ENCODE measurements at places on chromosomes 5 and 9.

DNA sequence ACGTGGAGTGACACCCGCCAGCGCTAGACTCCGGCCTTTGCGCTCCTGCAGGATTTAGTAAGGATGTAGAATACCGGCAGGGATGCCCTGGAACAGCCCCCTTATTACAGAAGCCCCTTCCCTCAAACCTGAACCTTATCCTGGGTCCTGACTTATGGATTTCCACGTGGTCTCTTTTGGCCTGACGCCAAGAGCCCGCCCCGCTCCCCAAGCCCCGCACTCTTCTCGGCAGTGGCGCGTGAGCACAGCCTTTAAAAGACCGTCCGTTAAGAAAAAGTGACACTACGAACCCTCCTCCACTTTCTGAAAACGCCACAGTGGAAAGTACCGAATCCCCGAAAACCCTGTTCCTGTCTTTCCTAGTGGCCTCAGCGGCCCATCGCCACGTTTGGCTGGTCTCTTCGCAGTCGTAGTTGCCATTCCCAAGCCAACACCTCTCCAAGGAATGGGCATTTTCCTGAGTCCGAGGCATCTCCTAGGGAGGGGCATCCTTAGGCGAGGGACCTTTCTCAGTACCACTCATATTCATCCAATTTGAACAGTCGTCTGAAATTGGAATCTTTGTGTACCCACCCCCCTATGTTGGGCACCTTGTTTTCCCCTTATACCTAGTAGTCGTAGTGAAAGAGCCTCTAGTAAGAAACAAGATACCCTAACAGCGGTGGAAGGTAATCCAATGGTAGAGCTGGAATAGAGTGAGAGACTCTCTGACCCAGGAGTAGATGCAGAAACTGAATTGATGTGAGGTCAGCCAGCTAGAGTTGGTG lies 732 bp upstream of the MCIDAS start:
- DNase-seq: no peak

GRCh38 chr5:51381761-51382474 lies 1.3 kb upstream of the ISL1 start:
- no peak for DNase-seq

- DNase-seq: no peak
Observed at GRCh38 chr5:119484884-119485283, 32.6 kb downstream of the HSD17B4 start.

- DNase-seq: no peak
Observed at GRCh38 chr9:77614645-77615044, 33.5 kb downstream of the GNA14 start.

GRCh38 chr9:110007477-110008270 lies 200.3 kb downstream of the C9orf152 start:
- no peak for DNase-seq

GRCh38 chr5:150527808-150528207 lies 19.9 kb downstream of the NDST1 start:
- no peak for DNase-seq

DNA sequence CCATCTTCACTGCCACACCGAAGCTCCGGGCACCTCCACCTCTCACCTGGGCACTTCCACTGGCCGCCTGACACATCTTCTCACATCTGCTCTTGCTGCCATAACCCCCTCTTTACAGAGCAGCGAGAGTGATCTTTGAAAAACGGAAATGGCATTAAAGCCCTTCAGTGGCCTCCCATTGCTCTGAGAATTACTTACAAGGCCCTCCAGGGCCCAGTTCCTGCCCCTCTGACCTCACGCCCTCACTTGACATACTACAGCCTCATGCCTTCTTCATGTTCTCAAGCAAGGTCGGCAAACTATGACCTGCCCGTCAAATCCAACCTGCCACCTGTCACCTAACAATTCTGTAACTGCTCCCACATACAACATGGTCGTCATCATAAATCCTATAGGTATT lies 187.3 kb downstream of the NR3C1 start:
- DNase-seq: no peak

DNA sequence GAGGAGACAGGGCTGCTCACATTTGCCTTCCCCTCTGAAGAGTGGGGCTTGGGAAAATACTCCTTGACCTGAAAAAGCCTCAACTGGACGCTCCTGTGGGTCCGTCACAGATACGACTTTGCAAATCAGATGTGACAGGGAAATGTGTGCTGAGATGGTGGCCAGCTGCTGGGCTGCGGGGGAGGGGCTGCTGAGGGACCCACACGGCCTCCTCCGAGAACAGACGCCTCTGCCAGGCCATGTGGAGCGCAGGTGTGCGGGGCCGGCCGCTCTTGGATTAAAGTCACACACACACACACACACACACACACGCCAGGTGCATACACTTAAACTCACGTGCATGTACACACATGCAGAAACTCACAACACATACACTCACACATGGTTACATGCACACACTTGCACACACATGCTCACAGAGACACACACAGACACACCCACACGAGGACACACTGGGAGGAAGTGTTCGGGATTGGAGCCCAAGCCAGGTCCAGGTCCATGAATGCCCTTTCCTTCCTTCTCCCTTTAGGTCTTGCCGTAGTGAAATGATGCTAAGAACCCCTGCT lies 167.4 kb downstream of the GAPVD1 start:
- DNase-seq: no peak

GRCh38 chr9:5879419-5880181 lies 11.1 kb upstream of the MLANA start:
- no peak for DNase-seq

- DNase-seq: no peak
Observed at GRCh38 chr5:137491121-137491520, 8.0 kb downstream of the SPOCK1 start.

- DNase-seq: no peak
Observed at GRCh38 chr5:53712327-53712726, 151.9 kb downstream of the NDUFS4 start.

GRCh38 chr5:40680741-40681362 lies 1.1 kb downstream of the PTGER4 start:
- DNase-seq: peak; percentile 55

GRCh38 chr5:151706906-151707305 lies 20.2 kb upstream of the SPARC start:
- no peak for DNase-seq

DNA sequence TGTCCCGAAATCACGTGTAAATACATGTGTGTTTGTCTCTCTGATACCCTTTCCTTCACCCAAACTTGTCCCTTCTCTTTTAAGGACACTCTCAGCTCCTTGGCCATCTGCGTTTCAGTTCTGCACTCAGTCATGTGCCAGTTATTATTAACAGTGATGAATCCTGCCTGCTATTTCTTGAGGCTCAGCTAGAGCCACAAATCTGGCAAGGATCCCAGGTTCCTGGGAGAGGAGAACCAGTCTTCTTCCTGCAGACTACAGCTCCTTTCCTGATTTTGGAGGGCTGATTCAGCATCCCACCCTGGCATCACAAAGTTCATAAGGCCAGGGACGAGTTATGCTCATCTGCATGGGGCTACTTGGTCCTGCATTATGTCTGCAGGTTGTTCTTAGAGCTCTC lies 5.6 kb downstream of the MAMDC2 start:
- DNase-seq: no peak

- no peak for DNase-seq
Observed at GRCh38 chr9:21985964-21986667, 8.1 kb downstream of the CDKN2A start.

DNA sequence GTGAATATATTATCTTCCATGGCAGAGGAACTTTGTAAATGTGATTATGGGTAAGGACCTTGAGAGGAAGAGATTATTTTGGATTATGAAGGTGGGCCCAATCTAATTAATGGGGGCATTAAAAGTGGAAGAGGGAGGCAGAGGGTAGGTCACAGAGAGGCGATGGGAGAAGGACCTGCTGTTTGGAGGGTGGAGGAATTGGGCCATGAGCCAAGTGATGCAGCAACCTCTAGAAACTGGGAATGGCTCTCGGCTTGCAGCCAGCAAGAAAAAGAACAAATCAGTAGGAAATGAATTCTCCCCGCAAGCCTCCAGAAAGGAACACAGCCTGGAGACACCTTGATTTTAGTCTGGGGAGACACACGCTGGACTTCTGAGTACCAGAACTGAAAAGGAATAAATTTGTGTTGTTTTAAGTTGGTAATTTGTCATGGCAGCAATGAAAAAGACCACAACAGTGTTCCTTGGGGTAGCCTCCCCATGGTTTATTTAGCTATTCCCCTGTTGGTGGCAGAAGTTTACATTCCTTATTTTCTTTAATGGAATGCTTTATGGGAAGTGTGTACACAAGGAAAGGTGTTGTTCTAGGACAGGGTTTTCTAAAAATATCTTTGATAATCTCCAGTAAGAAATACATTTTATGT lies 103.6 kb downstream of the HSPA4 start:
- no peak for DNase-seq

GRCh38 chr9:135039266-135039870 lies 48.1 kb upstream of the OLFM1 start:
- DNase-seq: no peak

- DNase-seq: peak; percentile 58
Observed at GRCh38 chr9:36995927-36996705, 38.0 kb downstream of the PAX5 start.

DNA sequence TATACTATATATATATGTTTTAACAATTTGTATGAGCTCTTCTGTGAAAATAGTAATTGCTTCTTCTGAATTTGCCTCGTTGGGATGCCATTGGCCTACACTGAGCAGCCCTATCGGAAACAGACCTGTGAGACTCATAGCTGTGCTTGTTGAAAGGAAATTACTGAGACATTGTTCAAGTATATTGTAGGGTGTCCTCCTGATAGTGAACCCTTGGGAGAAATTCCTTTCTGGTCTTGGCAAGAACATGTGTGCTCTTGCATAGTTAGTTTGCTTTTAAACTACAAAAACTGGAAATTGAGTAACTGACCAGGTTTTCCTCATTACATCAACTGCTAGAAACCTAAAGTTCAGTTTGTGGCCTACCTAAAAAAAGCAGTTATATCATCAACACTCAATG lies 160.9 kb downstream of the LURAP1L start:
- DNase-seq: no peak

- no peak for DNase-seq
Observed at GRCh38 chr5:31859096-31859495, 220.2 kb downstream of the PDZD2 start.

DNA sequence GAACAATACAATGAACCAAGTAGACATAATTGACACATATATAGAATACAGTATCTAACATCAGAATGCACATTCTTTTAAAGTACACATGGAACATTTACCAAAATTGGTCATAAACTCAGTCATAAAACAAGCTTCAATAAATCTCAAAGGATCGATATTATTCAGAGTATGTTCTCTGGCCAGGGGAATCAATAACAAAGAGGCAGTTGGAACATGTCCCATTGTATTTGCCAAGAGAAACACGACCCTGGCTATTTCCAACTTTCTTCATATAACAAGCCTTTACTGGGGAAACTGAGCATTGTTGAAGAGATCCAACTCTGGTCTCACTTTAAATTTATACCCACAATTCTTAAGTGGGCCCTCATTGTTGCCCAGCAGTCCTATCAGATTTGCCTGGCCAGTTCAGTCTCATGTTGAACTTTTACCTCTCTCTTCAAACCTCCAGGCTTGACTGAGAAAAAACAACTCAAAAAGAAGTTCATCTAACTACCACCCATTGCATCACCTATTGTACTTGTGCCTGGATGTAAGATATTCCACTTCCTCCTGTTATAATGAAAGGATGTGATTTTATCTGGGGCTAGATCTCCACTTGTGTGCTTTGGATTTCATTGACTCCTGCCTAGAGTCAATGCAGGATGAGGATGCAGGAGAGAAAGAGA lies 162.5 kb downstream of the HSPA4 start:
- DNase-seq: no peak

- DNase-seq: no peak
Observed at GRCh38 chr5:56227691-56228090, 5.4 kb downstream of the ANKRD55 start.

GRCh38 chr9:128459011-128459410 lies 3.2 kb downstream of the ODF2 start:
- no peak for DNase-seq

GRCh38 chr9:131589124-131589711 lies 43.9 kb downstream of the PRRT1B start:
- no peak for DNase-seq

GRCh38 chr9:91332546-91333231 lies 29.0 kb downstream of the AUH start:
- no peak for DNase-seq

GRCh38 chr9:21579247-21579671 lies 97.1 kb upstream of the IFNE start:
- DNase-seq: peak; percentile 16

- DNase-seq: no peak
Observed at GRCh38 chr5:36156619-36157018, 4.7 kb downstream of the SKP2 start.
